ENCODE measurements at places on chromosomes 6 and 20.

DNA sequence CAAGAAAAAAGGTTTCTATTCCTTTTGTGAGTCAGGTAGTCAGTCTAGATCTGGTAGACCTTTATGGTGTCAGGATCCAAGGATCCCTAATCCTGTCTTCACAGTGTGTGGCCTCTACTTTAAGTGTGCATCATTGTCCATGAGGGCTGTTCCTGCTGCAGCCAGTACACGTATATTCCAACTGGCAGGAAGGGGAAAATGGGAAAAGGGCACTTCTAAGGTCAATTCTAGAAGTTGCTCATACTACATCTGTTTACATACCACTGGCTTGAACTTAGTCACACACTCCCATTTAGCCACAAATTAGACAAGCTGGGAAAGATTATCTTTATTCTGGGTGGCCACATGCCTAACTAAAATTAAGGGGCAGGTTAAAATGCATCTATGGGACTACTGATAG, 9.7 kb upstream of the MMS22L start:
- DNase-seq: no peak

DNA sequence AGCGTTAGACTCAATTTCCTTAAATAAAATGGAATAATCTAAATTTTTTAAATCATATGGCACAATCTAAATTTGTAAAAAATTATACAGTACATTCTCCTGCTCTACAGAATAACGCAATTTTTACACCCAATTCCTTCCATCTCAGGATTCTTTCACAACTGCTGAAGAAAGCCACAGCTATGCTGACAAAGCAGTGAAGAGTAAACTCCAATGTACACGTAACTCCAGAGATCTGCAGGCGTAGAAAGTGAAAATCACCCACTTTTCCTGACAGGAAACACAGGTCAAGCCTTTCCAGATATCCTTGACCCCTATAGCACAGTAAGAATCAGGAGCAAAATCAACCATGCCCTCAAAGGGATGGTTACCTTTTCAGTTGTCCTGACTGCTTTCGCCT, 27.4 kb downstream of the EPHA7 start:
- no peak for DNase-seq

GRCh38 chr20:9402141-9402540, 112.2 kb upstream of the LAMP5 start:
- no peak for DNase-seq

GRCh38 chr6:5191222-5191621, 69.5 kb downstream of the LYRM4 start:
- DNase-seq: no peak

DNA sequence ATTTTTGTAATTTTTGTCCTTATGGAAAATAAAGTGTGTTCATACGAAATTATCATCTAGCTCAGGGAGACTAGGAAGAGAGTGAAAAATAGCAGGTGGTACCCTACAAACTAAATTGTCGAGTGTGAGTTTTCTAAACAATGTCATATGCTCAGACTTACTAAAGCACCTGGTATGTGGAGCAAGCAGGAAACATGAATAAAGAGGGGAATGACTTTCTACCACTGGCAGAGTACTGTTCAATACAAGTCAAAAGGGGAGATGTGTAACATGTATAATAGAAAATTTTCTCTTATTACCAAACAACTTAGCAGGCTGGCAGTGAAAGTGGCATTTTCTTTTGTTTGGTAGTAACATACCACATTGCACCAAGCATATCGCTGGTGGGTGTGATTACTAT, 36.1 kb downstream of the CTNNBL1 start:
- peak; percentile 4 for DNase-seq

DNA sequence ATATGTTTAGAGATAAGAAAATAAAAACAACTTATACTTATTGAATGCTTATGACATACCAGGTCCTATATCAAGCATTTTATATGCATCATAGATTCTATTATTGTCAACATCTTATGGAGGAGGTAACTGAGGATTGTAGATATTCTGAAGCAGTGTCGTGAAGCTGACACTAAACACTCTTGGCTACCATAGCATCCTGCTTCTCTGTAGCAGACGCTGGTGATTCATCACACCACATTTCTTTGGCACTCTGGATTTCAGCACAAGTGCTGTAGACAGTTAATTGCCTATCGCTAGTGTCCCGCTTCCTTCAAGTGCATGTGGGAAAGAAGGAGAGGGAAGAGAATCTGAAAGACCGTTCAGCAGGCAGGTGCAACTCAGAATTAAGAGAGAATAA, 317.1 kb downstream of the PLCB1 start:
- DNase-seq: no peak

- no peak for DNase-seq
Measured at GRCh38 chr20:58485393-58485792, 29.8 kb downstream of the APCDD1L start.

- DNase-seq: no peak
Measured at GRCh38 chr6:57048577-57048976, 2.1 kb downstream of the KIAA1586 start.

DNA sequence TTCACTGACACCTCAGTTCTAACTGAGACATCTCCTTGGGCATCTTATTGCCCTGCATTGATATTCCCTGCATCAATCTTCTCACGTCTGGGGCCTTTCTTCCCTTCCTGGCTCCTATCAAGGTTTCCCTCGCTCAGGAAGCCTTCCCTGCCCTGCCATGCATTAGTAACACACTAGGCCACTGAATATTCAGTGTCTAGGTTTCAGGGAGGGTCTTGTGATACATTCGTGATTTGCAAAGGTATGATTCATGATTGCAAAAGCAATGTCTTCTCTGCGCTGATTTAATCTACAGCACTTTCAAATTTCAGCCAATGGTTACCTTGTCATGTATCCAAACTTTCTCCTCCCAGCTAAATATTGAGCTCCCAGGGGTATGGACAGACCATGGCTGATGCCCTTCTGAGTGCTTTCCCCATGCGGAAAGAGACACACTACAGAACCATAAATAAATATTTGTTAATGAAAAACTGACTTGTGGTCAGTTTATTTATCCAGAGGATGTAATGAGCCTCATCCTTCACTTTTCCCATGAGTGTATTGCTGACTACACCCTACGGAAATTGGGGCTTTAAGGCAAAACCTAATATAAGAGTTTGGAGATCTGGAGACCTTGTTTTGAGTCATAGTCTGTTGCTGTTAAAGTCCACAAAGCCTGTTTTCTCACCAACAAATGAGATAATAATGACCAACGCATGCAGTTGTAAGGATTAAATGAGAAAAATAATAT, 21.6 kb upstream of the PCSK2 start:
- DNase-seq: no peak

GRCh38 chr6:24149296-24149695, 23.3 kb downstream of the NRSN1 start:
- no peak for DNase-seq

DNA sequence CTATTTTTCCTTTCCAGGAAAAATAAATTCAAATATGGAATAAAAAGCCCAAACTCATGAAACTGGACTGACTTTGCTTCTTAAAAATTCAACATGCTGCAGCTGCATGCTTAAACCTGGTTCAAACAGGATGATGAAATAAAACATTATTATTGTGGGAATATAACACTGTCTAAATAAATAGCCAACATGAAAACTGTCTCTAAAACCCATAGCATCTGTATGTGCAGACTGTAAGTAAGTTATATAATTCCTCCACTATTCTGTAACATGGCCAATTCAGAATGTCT, 30.4 kb upstream of the AHI1 start:
- DNase-seq: no peak

GRCh38 chr6:125020385-125020784, 58.1 kb downstream of the RNF217 start:
- no peak for DNase-seq

GRCh38 chr20:41617059-41617901, 897 bp downstream of the CHD6 start:
- no peak for DNase-seq

GRCh38 chr20:8523684-8524083, 391.6 kb downstream of the PLCB1 start:
- no peak for DNase-seq

DNA sequence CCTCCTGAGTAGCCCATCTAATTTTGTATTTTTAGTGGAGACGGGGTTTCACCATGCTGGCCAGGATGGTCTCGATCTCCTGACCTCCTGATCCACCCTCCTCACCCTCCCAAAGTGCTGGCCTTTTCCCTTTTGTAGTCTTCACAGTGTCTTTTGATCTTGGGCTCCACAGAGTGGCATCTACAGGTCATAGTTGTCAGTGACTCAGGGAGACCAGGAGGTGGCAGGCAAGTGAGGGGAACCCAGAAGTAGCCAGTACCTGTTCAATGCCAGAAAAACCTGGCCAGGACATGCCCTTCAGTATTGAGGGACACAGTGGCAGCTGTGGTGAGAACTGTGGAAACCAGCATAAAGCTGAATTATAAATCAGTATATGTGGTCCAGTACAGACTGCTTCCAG, 19.6 kb downstream of the RPP21 start:
- no peak for DNase-seq

Measured in pulmonary artery endothelial cell (primary cell).